T-helper 2 cell treated with Interferon-gamma antibody and Interleukin-4, amounts not matched to agents 100 ng/mL and 5 ng/mL, for 36 hours (primary cell): ENCODE measurements at places on chromosomes 3 and 15. TPM values are rescaled to one million over a fixed set of nuclear protein-coding genes. Genes with fewer than 3 reads are reported as not detected.

Gene TRIM42
- not detected in 2 replicates for total RNA-seq

Gene CLDN11
- not detected in 2 replicates for total RNA-seq

Gene GP5
- 1.0 and 1.1 TPM in 2 replicates for total RNA-seq

Gene WNT5A
- total RNA-seq = not detected in 2 replicates

Gene P2RY13
- not detected in 2 replicates for total RNA-seq

Gene CCR1
- 3.7 TPM in 2 replicates for total RNA-seq

Gene ST3GAL6
- not detected in 2 replicates for total RNA-seq

Gene ZNF770
- 44.1 and 46.1 TPM in 2 replicates for total RNA-seq

Gene RAB11A
- total RNA-seq = 145 and 147 TPM in 2 replicates

Gene ADAMTSL3
- total RNA-seq = 0.07 TPM in 1 of 2 replicates, not detected in the other

Gene HGD
- total RNA-seq = 0.50 and 0.64 TPM in 2 replicates

Gene GLDN
- total RNA-seq = not detected in 2 replicates

Gene HACL1
- 18.7 and 20.8 TPM in 2 replicates for total RNA-seq

Gene P3H2
- total RNA-seq = not detected in 2 replicates

Gene GOLGA8H
- total RNA-seq = 0.16 TPM in 1 of 2 replicates, not detected in the other

Gene ZWILCH
- total RNA-seq = 31.8 and 34.1 TPM in 2 replicates

Gene PLSCR5
- total RNA-seq = not detected in 2 replicates

Gene RPL29
- total RNA-seq = 1,352 and 1,360 TPM in 2 replicates

Gene LRRC31
- total RNA-seq = not detected in 2 replicates

Gene AQP9
- not detected in 2 replicates for total RNA-seq

Gene HRG
- total RNA-seq = not detected in 2 replicates

Gene CLSTN2
- not detected in 2 replicates for total RNA-seq

Gene CFAP100
- not detected in 2 replicates for total RNA-seq

Gene PLSCR4
- not detected in 2 replicates for total RNA-seq

Gene ZIC4
- total RNA-seq = not detected in 2 replicates

Gene ZNF80
- 0.86 and 1.00 TPM in 2 replicates for total RNA-seq

Gene SPSB4
- not detected in 2 replicates for total RNA-seq

Gene ATG3
- total RNA-seq = 64.1 and 69.2 TPM in 2 replicates

Gene CD200R1L
- total RNA-seq = not detected in 2 replicates

Gene ARID3B
- total RNA-seq = 32.7 and 35.7 TPM in 2 replicates

Gene CELF6
- total RNA-seq = 0.68 and 0.91 TPM in 2 replicates
